ENCODE measurements at places on chromosomes 3 and 15. TPM values are rescaled to one million over a fixed set of nuclear protein-coding genes. Genes with fewer than 3 reads are reported as not detected.

The RARB gene
- total RNA-seq = 30.7 TPM

The COL7A1 gene
- 17.4 TPM for total RNA-seq

The TBC1D21 gene
- total RNA-seq = not detected

The PCOLCE2 gene
- 10.8 TPM for total RNA-seq

All from hepatocyte (in vitro differentiated cells).